ENCODE measurements at places on chromosomes 7 and 10.

- no peak for DNase-seq
Measured at GRCh38 chr10:133418289-133418993, 6.0 kb downstream of the SPRN start.

GRCh38 chr7:120334475-120334874 is 61.5 kb downstream of the KCND2 start:
- no peak for DNase-seq

DNA sequence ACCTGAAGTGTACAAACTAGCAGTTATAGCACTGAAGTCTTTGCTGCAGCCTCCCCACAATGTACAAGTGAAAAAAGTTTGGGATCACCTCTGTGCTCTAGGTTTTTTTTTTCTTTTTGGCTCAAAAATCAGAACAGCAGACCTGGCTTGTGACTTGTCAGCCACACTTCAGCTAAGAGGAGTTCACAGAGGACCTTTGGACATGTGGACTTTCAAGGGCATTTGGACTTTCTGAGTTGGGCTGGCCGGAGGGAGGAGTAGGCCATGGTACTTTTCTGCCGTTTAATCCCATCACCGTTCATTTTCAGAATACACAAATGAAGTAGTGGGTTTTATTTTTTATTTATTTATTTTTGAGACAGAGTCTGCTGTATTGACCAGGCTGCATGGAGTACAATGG is 21.9 kb upstream of the ACSL5 start:
- no peak for DNase-seq

- no peak for DNase-seq
Measured at GRCh38 chr7:115694424-115694823, 336.1 kb downstream of the TFEC start.

DNA sequence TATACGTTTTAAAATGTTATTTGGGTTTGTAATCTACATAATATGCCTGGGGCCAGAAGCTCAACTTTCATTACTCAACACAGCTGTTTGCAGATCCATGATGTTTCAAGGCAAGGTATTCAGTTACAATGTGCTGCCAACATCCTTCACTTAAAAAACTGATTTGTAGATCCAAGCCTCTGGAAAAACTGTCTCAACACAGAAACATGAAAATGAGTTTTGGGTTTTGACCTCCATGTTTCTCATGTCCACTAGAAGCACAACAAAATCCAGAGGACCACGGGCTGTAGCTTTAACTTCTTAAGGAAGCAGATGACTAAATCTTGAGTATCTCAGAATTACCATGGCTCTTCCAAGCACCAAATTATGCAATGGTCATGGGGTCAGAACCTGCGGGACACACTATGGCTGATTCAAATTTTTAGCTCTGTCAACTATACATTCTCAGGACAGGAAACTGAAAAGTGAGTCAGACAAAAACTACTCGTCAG is 247.1 kb upstream of the GRB10 start:
- peak; percentile 11 for DNase-seq

GRCh38 chr7:80453699-80454340 is 58.0 kb downstream of the GNAT3 start:
- DNase-seq, result peak; percentile 59

GRCh38 chr7:131371411-131371810 is 43.7 kb downstream of the MKLN1 start:
- no peak for DNase-seq

- DNase-seq, result no peak
Measured at GRCh38 chr10:25288181-25288580, 113.4 kb downstream of the GPR158 start.

- peak; percentile 1 for DNase-seq
Measured at GRCh38 chr7:76512941-76513816, 2.8 kb downstream of the UPK3B start.

DNA sequence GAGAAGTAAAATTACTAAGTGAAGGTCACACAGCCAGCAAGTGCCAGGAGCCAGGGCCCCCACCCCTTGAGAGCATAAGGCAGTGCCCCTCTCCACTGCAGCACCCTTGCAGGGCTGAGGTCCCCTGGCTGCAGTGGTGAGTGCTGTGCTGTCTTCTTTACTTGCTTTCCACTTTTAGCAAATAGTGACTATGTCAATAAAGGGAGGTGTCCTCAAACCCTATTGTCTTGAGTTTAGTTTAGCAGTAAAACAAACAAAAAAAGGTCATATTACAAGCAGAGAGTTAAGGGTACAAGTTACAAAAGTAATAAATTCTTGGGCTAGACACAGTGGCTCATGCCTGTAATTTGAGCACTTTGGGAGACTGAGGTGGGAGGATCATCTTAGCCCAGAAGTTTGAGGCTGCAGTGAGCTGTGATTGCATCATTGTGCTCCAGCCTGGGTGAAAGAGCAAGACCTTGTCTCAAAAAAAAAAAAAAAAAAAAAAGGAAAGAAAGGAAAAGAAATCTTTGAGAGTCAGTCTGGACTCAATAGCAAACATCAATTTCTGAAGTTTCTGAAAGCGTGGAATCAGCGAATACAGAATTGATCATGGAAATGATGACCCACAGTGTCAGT is 39.0 kb upstream of the KIF5B start:
- DNase-seq, result no peak

- no peak for DNase-seq
Measured at GRCh38 chr10:89992575-89992974, 291.2 kb downstream of the KIF20B start.

- no peak for DNase-seq
Measured at GRCh38 chr7:79683916-79684315, 230.4 kb upstream of the MAGI2 start.

DNA sequence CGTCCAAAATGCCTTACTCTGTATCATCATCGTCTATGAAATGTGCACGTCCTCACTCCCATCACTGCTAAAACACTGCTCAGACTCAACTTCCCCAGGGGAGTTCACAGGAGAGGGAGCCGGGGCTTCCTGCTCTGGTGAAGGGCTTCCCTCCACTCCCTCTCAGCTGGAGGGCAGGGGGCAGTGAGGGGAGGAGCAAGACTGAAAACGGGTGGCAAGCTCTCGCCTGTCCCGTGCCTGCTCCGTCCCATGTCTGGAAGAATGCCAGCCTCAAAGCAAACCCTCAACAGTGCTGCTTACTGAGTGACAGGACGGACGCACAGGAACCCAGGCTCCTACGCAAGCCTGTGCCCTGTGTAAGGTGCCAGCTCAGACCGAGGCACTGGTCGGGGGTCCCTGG is 25.1 kb downstream of the PRKAG2 start:
- DNase-seq, result no peak

GRCh38 chr7:44320794-44321371 is 4.5 kb downstream of the CAMK2B start:
- no peak for DNase-seq

- DNase-seq, result no peak
Measured at GRCh38 chr10:90193240-90193985, 492.0 kb downstream of the KIF20B start.

- DNase-seq, result no peak
Measured at GRCh38 chr7:147193476-147193875, 1076.9 kb downstream of the CNTNAP2 start.

GRCh38 chr10:29529146-29529545 is 105.6 kb downstream of the SVIL start:
- no peak for DNase-seq

- no peak for DNase-seq
Measured at GRCh38 chr7:69827558-69827957, 229.3 kb downstream of the AUTS2 start.

DNA sequence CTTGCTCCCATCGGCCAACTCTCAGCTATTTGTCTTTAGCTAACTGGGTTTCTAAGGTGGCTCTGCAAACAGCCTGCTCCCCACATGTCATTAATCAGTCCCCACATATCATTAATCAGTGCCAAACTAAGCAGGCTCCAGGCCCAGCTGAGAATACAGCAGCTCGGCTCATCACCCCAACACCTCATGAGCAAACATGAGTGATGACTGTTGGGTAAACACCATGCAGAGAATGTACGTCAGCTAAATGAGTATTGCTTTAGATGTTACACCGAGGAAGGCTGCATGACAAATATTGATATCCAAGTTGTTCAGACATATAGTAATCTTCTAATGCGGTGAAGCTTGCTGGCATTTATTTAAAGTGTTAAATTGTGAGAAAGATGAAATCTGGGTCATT is 187.5 kb upstream of the AOAH start:
- DNase-seq, result no peak

- DNase-seq, result no peak
Measured at GRCh38 chr10:77700086-77700485, 62.5 kb upstream of the KCNMA1 start.

- DNase-seq, result no peak
Measured at GRCh38 chr10:70476249-70477035, 2.1 kb upstream of the PALD1 start.

DNA sequence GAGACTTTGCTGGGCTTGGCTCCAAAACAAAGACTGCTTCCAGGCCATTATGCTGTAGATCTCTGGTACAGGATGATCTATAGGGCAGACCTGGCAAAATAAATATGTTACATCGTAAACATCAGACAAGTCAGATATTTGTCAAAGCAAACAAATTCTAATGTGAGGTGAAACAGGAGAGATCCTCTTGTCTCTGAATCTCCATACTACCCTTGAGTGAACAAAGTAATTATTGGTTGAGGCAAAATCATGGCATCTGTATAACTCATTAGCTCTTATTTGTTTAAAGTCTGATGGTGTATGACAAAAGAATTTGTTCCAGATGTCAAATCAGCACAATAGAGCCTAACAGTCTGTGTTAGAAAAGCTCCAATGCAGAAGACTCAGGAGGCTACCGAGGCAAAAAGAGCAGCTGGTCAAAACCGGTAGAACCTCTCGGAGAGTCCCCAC is 1291.5 kb downstream of the TYW1 start:
- DNase-seq, result no peak

- no peak for DNase-seq
Measured at GRCh38 chr7:33412331-33412730, 283.0 kb downstream of the BBS9 start.

GRCh38 chr10:69501657-69502056 is 50.4 kb downstream of the TSPAN15 start:
- DNase-seq, result no peak

GRCh38 chr7:94908323-94909178 is 1.2 kb downstream of the PPP1R9A start:
- DNase-seq, result peak; percentile 32

- DNase-seq, result no peak
Measured at GRCh38 chr10:114022766-114023597, 20.7 kb upstream of the ADRB1 start.

GRCh38 chr7:50644586-50644985 is 79.4 kb upstream of the DDC start:
- no peak for DNase-seq

DNA sequence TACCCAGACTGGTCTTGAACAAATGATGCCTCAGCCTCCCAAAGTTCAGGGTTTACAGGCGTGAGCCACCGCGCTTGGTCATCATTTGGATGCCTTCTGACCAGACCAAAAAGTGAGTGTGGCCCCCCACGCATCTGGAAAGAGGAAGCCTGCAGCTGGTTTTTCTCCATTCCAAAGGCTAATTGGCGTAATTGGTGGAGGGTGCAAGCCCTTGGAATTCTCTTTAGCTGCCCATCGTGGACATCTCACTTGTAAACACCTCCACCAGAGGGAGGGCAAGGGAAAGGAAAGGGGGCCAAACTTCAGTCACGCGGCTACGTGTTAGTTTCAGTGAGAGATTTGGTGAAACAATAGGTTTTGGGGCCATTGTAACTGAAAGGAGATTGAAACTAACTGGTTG is 4.1 kb upstream of the ARHGAP21 start:
- DNase-seq, result no peak

- no peak for DNase-seq
Measured at GRCh38 chr7:55191161-55191925, 172.5 kb downstream of the EGFR start.

GRCh38 chr7:147245274-147245673 is 1128.7 kb downstream of the CNTNAP2 start:
- no peak for DNase-seq

GRCh38 chr10:81031774-81032173 is 494.1 kb downstream of the SH2D4B start:
- DNase-seq, result no peak

DNA sequence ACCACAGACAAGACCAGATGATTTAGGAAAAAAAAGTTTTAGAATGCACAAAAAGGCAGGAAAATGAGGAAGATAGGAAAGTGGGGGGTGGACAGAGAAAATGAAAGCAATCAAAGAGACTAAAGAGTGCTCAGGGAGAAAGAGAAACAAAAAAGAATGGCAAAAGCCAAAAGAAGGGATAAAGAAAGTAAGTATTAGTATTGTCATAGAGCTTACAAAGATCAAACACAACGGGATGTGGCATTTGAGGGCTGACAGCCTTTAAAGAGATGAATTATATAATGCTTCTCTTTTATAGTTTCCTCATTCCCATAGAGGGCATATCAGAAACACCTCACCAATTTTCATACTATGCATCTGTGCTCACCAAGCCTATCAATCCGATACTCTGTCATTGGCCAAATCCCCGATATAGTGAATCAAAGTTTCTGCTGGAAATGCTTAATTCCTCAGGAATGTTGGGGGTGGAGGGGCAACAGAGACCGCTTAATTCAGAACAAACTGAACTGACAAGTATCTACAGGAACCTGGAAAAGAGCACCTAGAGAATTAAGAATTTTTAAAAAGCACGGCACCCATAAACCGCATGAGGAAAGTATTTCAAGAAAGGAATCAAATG is 2.7 kb downstream of the COG5 start:
- DNase-seq, result no peak

GRCh38 chr10:130550952-130551674 is 414.9 kb downstream of the GLRX3 start:
- DNase-seq, result no peak

- DNase-seq, result no peak
Measured at GRCh38 chr7:3942816-3943745, 642.0 kb downstream of the SDK1 start.

GRCh38 chr7:47991270-47991669 is 11.9 kb upstream of the HUS1 start:
- no peak for DNase-seq

Measured in endothelial cell of umbilical vein (primary cell).